Activated CD4-positive, CD25-positive, alpha-beta regulatory T cell treated with anti-CD3 and anti-CD28 coated beads, Interleukin-2, amount 50 U/mL, for 72 hours (primary cell): ENCODE measurements at places on chromosomes 5 and 9.

DNA sequence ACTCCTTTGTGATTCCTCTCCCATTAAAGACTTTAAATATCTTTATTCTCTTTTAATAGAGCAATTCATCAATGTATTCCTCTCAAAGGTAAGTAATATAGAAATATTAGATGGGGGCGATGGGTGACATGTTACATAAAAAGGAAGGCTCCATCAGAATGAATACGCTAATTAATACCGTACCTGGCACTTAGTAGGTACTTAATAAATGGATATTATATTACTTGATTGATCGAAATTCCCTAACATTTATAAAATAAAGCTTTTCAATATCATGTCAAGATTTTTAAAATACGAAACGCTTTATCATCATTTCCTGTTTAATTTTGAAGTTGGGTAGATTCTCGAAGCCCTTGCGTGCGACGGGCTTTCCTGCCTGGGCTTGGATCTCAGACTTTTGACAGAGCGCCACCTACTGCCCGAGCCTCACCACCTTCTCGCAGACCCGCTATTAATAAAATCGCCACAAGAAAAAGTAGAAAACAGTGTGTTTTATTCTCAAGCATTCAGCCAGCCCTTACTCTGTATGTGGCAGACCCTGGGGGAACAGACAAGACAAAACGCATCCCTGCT is 99.4 kb downstream of the C5orf15 start:
- DNase-seq: peak; percentile 71

DNA sequence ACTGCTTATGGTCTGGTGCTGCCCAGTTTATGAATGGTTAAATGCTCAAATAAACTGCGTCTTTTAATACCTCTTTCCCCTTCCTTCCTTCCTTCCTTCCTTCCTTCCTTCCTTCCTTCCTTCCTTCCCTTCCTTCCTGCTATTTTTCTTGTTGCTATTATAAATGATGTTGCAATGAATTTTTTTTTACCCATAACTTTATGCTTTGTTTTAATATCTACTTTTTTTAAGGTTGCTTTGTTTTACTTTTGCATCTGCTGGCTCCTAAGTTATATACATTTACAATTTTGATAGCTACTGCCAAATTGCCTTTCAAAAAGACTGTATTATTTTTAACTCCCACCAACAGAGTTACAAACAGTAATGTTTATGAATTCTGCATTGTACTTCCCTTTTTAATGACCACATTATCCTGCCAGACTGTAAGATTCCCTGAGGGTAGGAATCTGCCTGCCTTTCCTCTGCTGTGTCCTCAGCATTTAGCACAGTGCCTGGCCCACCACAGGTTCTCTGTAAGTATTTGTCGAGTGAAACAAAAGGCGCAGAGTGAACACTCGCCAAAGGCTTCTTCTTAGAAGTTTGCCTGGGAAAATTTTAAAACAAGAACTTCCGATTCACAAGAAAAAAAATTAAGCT is 36.9 kb downstream of the KIF4B start:
- no peak for DNase-seq

- DNase-seq: no peak
These were observed 63.2 kb downstream of the PCA3 start for GRCh38 chr9:76827296-76828080.

DNA sequence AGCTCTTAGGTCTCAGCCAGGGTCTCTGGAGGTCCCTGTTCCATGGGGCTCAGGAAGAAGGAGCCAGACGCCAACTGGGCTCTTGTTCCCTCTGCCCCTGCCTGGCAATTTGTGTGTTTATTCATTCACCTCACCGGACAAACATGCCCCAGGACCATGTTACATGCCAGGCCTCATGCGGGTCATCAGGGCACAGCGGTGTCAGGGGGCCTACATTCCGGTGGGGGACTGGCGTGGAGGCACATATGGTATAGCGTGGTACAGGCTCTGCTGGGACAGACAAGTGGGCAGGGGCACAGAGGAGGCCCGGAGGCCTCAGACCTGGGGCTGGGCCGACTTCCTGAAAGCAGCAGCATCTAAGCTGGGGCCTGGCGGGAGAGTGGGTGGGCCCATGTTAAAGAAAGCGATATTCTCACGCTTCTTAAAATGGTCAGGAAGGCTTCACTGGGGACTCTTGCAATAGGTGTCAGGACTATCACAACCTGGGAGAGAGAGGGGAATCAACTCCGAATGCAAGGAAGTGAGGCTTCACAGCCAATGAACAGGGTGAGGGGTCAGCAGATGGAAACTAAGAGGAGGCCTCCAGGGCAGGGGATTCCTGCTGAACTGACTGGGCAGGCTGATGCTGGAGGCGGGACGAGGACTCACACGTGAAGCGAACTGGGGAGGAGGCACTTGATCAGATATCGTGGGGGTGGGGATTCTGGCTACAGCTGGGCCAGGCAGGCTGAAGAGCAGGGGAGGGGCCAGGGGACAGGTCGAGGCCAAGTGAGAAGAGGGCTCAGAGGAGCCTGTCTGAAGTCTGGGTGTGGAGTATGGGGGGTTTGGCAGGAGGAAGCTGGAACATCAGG is 41.9 kb downstream of the NCS1 start:
- no peak for DNase-seq

DNA sequence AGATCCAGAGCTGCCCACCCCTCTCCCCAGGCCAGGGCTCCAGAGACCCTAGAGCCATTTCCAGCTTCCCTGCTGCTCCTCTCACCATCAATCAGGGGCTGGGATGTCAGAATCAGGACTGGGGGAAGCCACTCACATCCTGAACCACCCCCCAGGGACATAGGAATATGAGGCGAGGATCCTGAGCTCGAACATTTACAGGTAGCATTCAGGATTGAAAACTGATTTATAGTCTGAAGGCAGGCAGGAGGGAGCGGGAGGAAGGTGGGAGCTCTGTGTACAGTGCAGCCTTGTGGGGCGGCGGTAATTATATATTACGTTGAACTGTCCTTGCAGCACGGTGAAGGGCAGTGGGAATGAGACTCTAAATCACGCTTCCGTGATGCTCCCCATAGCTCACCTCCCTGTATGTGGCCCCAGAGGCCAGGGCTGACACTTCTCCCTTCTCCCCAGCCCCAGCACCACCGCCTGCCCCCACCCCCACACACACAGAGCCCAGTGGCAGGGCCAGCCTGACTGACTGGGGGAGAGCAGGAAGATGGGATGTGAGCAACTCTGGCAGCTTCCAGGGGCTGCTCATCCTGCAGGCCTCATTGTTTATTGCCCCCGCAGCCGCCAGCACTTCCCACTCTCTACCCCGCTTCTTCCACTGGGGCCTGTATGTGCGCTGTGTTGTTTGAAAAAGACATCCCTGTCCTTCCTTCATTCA is 76.0 kb upstream of the HSPA9 start:
- no peak for DNase-seq

- no peak for DNase-seq
These were observed 166.6 kb upstream of the S1PR3 start for GRCh38 chr9:88824711-88825110.

DNA sequence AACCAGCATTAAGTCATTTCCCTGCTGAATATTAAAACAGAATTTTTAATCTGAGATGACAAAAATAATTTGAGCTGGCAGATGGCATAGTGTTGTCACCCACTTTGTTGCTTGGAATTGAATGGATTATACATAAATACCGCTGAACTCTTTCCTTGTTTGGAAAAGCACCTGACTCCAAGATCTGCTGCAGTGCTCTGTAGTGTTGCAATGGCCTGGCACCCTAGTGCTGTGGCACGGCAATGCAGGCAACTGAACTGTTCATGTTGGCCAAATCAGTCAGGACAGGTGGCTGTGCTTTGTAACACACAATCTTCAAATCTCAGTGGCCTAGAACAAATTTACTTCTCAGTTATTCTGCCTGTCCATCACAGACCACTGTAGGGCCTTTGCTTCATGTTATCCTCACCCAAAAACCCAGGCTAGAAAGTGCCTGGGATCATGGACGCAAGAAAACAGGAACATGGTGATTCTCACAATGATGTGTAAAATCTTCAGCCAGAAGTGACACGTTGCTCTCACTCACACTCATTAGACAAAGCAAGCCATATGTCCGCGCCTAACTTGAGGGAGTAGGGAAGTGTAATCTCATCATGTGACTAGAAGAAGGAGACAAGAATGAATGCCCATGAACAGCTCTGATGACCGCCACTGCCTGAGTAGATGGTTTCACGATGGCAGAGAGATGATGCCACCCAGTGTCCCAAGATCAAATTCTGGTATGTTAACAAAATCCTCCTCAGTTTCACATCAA is 191.9 kb upstream of the PUM3 start:
- no peak for DNase-seq

- no peak for DNase-seq
These were observed 170.5 kb downstream of the ARHGEF28 start for GRCh38 chr5:73796164-73797131.

DNA sequence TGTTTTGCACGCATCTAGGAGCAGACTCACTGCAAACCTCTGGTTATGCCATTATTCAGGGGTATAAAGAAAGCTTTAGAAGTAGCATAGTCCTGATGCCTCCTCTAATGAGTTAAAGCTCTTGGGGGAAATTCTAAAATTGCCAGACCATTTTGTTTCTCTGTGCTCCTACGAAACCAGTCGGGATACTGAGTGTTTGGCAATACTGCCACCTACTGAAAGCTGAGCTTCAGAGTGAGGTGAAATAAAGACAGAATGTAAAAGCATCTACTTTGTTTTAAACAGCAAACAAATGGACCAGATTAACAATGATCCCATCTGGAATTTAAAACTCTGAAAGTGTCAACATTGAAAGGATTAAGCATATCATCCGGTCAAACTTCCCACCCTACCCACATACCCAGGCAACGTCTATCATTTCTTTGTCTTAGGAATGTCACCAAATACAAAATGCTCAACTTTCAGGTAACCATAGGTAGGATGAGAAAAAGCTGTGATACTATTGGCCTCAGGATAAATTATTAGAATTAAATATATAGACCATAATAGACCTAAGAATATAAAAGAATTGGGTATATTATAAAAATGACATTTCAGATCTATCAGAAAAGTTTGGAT is 77.8 kb upstream of the SHISAL2B start:
- no peak for DNase-seq

DNA sequence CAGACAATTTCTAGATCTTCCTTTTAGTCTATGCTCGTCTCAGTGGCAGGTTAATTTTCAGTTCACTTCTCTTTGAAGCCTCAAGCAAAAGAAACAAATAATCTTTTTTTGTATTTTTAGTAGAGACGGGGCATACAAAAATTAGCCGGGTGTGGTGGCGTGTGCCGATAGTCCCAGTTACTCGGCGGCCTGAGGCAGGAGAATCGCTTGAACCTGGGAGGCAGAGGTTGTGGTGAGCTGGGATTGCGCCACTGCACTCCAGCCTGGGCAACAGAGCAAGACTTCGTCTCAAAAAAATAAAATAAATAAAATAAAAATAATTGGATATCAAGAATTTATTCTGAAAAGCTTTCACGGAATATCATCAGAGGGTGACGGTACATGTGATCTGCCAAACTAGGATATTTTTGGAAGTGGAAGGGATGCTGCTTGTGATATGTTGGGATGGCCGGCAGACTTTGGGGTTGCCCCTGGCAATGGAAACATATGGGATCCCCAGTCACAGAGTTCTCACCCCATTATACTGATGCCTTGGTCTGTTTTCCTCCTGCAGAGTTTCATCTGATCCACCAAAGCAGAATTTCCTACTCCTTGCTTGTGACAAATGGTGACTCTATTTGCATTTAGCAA is 7.6 kb upstream of the LCP2 start:
- DNase-seq: no peak

DNA sequence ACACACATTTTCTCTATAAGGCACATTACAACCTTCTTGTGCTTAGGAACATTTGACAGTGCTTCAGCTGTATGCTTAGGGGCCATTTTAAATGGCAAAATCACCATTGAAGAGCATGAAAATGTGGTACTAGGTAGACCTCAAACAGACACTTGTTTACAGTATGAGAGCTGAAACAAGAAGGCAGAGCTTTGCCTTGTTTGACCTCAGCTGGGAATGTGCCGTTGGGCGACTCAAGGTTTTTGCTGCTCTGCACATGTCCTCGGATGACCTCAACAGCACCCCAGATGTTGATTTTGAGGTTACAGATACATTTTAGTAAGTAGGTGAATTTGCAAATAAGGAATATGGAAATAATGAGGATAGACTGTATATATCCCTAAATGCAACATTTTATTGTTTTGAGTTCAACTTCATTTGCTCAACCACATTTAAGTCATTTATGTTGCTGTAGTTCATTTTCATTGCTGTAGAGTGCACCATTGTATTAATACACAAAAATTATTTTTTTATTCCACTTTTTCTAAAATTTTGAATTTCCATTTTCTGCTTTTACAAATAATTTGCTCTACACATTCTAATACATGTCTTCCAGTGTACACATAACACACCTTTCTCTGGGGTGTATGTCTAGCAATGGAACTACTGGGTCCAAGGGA is 206.8 kb downstream of the NR3C1 start:
- no peak for DNase-seq

DNA sequence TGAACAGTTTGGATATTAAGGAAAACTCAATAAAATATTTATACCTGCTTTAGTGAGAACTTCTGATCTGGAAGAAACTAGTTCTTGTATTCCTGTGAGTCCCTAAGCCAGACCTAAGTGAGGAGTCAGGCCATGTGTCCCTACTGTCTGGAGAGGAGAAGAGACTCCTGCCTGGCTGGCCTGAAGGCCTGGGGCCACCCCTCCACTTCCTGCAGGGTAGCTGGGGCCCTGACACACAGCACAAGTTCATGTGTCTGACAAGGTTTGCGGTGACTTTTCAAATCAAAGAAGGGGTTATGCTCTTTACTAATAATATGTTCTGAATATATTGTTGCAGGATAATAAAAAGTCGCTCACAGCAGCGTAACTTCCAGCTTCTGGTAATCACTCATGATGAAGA is 16.1 kb upstream of the IL13 start:
- DNase-seq: no peak

DNA sequence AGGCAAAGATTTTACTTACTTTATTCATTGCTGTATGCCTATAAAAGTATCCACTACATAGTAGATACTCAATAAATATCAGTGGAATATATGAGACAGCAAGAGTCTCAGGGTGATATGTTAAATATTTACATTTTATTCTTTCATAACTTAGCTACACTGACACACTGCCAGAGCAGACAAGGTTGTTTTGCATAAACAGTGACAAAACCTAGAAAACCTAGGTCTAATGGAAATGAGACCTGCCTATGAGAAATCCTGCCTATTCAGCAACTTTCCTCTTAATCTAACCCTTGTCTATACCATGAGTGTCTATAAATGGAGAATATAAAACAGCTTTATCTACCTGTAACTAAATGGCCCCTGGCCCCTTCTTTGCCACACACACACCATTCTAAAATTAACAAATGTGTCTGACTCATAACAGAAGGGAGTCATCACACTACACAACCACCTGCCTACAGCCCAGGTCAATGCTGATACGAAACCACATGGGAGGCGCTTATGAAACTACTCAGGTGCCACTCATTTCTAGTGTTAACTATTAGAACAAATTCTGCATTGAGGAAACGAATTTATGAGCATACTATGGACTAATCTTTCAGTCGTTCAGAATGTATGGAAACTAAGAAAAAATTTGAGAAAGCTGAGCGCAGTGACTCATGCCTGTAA is 60.3 kb downstream of the UBAP2 start:
- no peak for DNase-seq
